ENCODE measurements at places on chromosomes 3 and 15.

- no peak for DNase-seq
Measured at GRCh38 chr3:46423588-46423987, 16.5 kb downstream of the CCRL2 start.

GRCh38 chr15:58243070-58243469 is 104.9 kb downstream of the AQP9 start:
- no peak for DNase-seq

DNA sequence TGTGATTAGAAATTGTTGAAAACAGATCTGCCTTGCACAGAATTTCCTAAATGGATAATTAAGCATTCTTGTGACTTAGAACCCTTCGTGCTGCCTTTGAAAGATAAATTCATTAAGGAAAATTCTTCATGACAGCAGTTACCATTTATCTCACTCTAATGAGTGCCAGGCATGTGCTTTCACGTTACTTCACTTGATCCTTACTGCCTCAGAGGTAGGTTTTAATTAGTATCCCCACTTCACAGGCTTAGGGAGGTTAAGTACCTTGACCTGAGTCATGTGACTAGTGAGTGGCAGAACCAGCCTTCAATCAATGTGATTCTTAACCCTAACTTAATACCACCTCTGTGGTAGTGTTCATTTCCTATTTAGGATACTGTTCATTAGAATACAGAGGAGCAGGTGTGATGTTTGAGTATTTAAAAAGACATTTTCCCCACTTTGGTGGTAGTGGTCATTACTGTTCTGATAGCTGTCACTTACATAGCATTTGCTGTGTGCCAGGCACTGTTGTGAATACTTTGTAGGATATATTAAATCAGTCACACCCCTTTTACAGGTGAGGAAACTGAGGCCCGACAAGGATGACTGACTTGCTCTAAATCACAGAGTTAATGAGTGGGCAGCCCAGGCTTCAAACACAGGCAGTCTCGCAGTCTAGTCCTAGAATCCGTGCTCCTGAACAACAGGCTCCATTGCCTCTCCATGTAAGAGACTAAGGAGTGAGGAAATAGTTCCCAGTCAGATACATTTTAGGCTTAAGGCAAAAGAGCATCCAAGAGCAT is 57.9 kb downstream of the RLBP1 start:
- no peak for DNase-seq

- no peak for DNase-seq
Measured at GRCh38 chr3:87126321-87126720, 100.8 kb upstream of the CHMP2B start.

GRCh38 chr15:69600556-69601085 is 148.0 kb downstream of the RPLP1 start:
- DNase-seq = no peak

- DNase-seq = no peak
Measured at GRCh38 chr15:46322753-46323152, 687.9 kb downstream of the SQOR start.
